H9 (cell line): ENCODE measurements at places on chromosomes 13 and 19.

DNA sequence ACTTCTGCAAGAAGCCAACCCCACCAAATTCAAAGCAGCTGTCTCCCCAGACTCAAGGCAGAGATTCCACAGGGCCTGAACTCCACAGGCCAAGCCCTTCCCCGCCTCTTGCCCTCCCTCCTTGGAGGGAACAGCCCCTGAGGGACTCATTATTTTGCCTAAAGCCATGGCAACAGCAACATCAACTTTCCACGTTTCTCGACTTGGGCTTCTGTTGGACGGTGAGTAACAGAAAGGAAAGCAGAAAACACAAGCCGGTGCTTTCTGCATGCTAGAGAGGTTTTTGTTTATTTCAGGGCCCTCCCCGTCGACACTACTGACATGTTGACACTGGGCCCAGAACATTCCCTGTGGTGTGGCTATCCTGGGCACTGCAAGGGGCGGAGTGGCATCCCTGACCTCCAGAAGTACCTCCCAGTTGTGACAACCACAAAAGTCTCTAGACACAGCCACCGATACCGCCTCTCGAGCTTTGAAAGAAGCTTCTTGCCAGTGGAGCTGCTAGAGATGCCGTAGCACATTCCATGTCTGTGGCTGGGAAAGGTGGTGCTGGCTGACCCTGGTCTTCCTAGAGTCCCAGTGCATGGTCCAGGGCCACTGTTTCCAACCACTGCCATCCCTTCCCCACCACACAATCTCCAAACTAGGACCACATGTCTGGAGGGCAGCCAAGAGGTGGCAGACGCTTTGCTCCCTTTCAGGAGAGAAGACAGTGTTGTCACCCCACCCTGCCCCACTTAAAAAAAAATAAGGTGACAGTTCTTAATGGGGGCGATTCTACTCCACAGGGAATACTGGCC lies 12.8 kb downstream of the CAPS start:
- no peak for DNase-seq

GRCh38 chr13:43472339-43472738 lies 314.4 kb downstream of the ENOX1 start:
- DNase-seq = no peak

DNA sequence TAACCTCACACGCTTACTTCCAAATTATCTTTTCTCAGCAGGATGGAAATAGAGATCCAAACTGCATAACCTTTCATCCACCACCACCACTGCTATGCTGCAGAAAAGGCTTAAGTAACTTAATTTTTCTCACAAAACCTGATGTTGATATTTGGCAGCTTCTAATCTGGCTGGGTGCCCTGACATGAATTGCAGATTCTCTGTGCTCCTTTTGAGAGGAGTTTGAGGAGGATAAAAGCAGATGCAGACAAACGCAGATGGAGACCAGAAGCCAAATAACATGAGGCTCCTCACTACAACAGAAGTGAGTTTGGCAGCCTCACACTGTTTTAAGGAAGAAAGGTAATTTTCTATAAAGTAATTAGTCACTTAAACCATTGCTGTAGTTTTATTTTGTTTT lies 646.2 kb upstream of the ATXN8OS start:
- DNase-seq = no peak

DNA sequence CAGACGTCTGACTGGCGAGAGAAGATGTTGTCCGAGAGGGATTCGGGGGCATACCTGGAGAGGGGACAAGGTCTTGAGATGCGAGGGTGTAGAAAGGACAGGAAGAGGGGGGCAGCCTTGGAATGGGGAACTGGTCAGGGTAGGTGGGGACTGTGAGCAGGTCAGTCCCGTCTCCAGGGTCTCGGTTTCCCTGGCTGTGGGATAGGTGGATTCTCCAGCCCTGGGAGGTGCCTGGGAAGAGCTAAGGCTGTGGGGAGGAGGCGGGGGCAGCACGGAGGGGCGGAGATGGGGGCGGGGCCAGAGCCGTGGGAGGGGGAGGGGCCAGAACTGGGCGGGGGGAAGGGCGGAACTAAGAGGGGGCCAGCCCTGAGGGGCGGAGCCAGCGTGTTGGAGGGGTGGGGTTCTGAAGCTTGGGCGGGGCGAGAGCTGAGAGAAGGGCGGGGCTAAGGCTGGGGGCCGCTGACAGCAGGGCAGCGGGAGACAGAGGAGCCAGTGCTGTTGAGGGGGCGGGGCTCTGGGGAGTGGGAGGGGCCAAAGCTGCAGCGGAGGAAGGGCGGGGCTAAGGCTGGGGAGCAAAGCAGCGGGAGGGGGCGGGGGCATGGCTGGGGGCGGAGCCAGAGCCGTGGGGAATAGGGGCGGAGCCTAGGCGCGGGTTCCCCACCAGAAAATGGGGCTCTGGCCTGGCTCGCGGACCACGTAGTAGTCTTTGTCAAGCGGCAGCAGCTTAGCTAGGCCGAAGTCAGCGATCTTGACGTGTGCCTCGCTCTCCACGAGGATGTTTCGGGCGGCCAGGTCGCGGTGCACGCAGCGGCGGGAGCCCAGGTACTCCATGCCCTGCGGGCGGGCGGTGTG lies 9.5 kb upstream of the INSL3 start:
- peak; percentile 97 for DNase-seq

GRCh38 chr19:418761-419671 lies 10.1 kb upstream of the C2CD4C start:
- no peak for DNase-seq

DNA sequence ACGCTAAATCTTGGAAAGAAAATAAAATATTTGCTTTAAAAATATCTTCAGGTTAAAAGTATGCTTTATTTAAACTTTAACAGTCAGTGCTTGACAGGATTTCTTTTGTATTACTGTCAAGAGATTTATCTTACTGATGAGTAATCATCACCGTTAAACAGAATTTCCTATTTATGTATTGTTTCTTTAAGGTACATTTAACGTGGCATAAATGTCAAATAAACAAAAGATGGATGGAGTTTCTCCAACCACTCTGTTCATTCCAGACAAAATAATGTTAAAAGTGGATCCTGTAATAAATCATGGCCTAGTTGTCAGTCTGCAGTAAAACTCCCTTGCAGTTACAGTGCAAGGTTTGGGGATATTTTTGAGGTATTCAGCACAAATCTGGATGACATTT lies 298.3 kb downstream of the DIAPH3 start:
- no peak for DNase-seq

DNA sequence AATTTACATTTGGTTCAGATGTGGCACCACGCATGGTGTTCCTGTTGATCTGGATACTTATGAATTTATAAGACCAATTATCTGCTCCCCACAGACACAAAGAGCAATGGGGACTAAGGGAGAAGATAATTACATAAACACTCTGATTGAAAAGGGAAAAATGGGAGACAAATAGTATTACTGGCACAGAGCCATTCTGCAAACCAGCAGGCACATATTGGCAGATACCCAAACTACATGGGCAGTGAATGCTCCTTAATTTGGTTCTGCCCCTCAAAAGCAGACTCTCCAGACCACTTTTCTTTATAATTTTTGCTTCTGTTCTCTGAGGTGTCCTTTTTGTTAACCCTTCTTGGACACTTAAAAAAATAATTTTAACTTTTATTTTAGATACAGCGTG lies 1674.2 kb downstream of the PCDH9 start:
- no peak for DNase-seq

DNA sequence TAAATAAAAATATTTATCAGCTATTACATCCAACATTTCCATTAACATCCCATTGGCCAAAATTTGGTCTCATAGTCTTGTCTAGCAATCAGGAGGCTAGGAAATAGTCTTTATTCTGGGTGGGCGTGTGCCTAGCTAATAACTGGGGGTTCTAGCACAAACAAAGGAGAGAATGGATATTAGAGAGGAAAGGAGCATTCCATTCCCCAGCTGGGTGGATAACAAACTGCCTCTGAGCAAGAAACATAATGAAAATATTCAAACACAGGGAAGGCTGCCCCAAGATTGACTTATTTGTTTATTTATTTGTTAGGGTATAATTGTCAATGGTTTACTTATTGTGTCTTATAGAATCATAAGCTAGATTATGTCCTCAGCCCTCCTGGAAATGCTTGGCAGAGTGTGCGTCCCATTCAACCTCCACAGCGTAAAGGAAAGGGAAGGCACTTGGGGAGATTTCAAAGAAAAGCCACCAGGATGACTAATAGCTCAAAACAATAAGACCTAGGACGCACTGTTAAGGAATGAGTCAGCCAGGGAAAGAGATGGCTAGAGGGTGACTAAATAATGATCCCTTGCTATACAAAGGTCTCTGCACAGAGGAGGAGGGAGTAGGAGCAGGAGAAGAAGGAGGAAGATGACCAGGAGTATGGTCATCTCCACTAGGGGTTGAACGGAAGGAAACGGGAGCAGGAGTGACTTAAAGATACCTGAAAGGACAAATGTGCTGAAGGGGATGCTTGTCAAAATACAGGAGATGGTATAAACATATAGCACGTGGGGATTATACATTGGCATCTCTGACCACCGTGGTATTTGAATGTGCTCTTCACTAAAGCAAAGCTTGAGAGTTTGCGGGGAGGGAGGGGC lies 23.5 kb upstream of the USP12 start:
- DNase-seq = peak; percentile 35

DNA sequence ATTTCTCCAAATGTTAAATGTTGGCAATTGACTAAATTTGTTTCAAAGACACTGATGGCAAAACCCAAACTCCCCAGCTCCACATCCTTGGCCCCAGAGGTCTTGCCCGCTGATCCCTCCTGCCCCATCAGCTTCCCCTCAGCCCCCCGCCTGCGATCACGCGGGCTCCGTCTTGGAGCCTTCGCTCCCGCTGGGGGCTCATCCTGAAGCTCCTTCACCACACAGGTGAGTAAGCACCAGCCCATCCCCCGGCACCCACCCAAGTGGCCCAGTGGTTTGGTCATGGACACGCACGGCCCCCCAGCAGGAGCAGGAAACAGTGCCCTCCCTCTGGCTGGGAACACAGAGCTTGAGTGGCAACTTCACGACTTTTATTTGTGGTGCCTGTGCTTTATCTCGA lies 14.9 kb downstream of the EPS8L1 start:
- DNase-seq = no peak

DNA sequence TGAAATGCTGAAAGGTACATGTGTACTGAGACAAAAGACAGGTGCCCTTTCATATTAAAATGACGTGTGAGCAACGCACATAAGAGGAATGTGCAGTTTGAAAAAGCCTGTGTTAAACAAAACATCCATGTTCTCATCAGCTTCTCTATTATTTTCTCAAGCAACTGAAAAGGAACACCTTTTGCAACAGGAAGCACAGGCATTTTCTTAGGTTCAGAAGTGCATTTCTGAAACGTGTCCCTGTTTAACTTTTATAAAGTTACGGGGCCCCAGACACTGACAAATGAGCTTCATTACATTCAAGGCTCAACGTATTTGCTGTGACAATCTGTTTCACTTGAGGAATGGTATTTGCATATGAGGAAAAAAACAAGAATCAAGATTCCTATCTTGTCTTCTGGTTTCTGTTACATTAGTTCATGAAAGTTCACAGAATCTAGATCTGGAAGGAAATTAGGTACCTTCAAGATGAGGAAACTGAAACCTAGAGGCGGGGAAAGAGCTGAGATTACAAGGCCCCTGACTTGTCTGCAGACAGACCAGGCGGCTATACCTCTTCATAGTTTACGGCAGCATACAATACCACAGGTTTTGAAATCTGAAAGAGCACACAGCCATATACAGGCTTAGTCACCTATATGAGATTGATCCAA lies 431.7 kb downstream of the KLF12 start:
- no peak for DNase-seq

DNA sequence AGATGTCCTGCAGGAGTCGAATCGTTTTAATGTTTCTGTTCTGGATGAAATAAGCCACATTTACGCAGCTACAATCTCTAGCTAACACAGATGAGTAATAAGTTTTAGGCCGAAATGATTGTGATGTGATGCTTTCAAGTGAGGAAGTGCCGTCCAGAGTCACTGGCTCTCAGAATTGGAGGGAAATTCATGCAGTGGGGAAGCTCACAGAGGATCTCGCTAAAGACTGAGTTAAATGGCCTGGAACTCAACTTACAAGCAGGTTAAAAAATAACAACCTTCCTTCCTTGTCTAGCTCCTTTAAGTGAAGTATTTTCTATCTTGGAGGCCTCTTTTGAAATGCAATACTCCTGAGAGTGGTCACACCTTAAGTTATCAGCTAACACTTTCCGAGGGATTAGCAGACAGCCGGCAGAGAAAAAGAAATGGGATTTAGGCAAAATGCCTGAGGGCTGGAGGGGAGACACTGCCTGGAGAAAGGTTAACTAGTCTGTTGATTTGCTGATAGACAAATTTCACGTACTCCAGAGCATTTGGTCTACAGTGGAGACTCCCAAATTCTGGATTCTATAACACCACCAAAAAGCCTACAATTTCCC lies 74.2 kb downstream of the IRS2 start:
- DNase-seq = no peak

GRCh38 chr13:80706164-80706471 lies 365.2 kb upstream of the SPRY2 start:
- no peak for DNase-seq

DNA sequence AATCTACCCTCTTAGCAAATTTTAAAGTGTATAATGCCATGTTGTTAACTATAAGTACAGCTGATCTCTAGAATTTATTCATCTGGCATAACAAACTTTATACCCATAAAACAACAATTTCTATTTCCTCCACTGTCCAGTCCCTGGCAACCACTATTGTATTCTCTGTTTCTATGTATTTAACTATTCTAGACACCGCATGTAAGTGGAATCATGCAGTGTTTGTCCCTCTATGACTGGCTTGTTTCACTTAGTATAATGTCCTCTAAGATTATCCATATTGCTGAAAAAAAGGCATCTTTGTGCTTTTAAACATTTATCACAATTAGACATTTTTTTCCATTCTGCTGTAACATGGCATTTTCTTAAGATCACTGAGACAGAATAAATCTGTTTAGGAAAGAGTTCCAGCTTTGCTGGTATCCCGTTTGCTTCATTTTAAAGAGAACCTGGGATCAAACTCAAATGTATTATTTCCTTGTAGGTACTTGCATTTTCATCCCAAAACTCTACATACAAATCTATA lies 1191.0 kb downstream of the SLITRK5 start:
- DNase-seq = no peak

DNA sequence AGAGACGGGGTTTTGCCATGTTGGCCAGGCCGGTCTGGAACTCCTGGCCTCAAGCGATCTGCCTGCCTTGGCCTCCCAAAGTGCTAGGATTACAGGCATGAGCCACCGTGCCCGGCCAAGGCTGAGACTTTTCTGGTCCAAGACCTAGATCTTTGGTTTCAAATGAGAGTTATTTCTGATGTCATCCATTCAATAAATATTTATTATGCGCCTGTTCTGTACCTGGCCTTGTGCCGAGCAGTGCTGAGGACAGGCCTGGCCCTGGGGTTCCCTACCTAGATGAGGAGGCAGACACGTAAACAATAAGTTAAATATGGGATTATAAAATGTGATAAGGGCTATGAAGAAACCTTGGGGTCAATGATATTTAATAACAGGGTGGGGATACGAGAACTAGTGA lies 4.5 kb downstream of the RELB start:
- DNase-seq = no peak

GRCh38 chr19:33580645-33581037 lies 41.1 kb upstream of the CHST8 start:
- DNase-seq = no peak

- DNase-seq = peak; percentile 46
Measured at GRCh38 chr19:43639519-43640423, at the start of gene CADM4. CADM4 (minus strand) TSS chr19:43639850; CDS start chr19:43639790, 60 bp downstream.

GRCh38 chr19:51944798-51945552 lies 17.7 kb downstream of the ZNF613 start:
- DNase-seq = no peak
